Left ventricle myocardium inferior (tissue), 1 donor: ENCODE measurements at places on chromosomes 4 and X.

- no peak for DNase-seq
These were observed 41.9 kb upstream of the GAB1 start for GRCh38 chr4:143294710-143295275.

DNA sequence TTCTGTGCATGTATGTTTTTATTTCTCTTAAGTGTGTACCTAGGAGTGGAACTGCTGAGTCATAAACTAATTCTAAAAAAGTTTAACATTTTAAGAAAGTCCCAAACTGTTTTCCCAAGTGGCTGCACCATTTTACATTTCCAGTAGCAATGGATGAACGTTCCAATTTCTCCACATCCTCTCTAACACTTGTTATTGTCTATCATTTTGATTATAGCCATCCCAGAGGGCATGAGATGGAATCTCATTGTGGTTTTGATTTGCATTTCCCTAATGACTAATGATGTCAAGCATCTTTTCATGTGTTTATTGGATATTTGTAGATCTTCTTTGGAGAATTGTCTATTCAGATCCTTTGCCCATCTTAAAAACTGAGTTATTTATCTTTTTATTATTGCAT, 82.5 kb downstream of the PPEF1 start:
- DNase-seq: no peak

- no peak for DNase-seq
These were observed 145.9 kb downstream of the MID1 start for GRCh38 chrX:10474510-10474909.

- DNase-seq: no peak
These were observed 3.1 kb upstream of the CENPE start for GRCh38 chr4:103201253-103201652.

DNA sequence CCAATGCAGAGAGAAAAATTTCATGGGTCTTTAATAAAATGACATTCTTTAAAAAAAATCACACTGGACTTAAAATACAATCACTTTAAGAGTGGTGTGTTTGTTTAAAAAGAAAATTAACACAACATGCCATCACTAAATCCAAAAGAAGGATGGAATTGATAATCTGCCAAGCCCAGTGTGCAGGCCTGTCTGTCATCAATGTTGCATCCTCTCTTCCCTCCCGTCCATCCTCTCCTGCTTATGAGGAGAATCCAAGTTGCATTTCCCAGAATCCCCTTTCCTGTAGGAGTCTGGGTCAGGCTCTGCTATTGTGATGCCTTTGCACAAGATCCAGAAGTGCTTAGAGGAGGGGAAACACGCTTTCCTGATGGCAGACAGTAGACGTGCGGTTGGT, 169.4 kb downstream of the MID1 start:
- DNase-seq: no peak

GRCh38 chrX:8627796-8628195, 104.1 kb downstream of the ANOS1 start:
- DNase-seq: no peak

- DNase-seq: no peak
These were observed 14.7 kb upstream of the GSX2 start for GRCh38 chr4:54085284-54085683.

DNA sequence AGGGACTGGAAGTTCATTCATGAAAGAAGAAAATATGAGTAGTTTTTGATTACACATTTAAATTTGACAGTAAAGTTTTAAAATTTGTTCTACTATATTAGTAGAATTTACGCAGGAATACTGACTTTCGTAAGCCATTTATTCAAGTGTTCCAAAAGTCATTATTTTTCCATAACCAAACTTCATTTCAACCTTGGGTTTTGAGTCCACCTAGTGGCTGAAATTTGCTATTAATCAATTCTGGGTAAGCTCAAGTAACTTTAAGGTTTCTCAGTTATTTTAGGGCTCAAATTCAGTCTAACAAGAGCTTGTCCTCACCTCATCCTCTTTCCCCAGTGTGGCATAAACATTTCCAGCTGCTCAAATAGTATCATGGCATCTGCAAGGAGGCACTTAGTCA, 175.4 kb downstream of the SH3BGRL start:
- DNase-seq: no peak

GRCh38 chr4:155696226-155696625, 29.6 kb downstream of the GUCY1A1 start:
- DNase-seq: no peak

DNA sequence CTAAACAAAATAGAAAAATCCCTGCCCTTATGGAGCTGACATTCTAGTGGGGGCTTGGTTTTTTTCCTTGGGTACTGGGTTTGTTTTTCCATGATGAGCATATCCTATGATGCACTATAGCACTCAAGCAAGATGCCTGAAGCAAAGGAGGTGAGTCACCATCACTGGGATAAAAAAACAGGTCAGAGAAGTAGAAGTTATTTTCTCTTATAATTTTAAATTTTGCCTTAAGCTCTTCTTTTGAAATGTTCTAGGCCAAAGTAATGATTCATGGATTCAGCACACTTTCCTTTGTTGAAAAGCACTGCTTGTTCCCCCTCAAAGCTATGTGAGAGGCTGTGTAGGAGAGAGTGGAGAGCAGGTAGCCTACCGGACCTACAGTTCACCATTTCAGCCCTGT, 15.2 kb upstream of the CXCL2 start:
- DNase-seq: no peak

- no peak for DNase-seq
These were observed 27.1 kb upstream of the SCRG1 start for GRCh38 chr4:173426064-173426463.

DNA sequence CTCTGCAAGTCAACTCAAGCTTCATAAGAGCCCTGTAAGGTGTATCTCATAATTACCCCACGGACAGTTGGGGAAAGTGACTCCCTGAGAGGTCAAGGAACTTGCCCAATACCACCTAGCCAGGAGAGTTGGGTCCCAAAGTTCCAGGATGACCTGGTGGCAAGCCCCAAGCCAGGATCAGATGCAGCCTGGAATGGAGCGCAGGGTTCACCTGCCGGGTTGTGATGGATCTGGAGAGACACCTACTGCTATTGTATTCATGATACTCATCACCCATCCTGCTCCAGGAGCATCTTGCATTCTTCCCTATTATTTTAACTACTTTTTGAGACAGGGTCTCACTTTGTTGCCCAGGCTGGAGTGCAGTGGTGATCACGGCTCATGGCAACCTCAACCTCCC, 36.1 kb downstream of the ZBTB49 start:
- DNase-seq: no peak

DNA sequence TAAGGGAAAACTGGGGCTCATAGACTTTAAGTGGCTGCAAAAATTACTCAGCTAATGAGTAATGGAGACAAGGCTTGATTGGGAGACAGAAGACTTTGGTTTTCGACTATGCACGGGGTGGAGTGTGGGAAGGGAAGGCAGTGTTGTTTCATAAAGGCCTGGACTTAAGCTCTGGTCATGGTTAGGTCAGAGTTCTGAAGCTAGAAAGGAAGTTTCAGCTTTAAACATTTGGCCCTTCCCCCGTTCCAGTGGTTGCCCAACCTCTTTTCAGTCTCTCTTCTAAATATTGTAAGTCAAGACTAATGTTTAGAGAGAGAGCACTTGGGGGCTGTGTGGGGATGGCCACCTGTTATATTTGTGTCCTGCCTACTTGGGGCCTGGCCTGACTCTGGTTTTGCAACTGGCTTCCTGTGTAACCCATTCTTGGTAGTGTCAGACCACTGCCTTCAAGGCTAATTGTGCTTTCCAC, 21.0 kb downstream of the MSN start:
- no peak for DNase-seq

DNA sequence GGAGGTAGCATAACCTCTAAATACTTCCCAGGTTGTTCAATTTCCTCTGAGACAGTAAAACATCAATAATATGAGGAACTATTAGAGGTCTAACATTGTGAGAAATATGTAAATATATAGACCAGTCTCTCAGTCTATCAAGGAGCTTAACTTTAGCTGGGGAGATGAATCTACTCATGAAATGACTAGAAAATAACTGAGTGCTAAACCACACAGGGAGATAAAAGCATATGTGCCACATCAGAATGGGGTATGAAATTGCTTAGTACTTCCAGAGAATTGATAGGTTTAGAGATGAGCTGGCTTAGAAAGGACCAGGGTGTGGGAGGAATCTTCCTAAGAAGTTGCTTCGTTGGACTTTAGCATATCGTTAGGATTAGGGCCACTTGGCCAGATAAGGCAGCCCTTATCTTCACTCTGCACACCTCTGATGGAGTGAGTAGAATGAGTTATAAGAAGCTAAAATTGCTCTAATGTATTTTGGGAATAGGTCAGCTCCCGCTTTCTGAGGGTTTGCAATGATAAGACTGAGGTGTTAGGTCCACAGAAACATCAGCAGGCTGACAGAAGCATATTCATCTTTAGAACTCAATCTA, 299.2 kb downstream of the UNC5C start:
- no peak for DNase-seq

- DNase-seq: no peak
These were observed 161.4 kb upstream of the PACRGL start for GRCh38 chr4:20538905-20539304.

GRCh38 chr4:10239982-10240654, 123.5 kb upstream of the WDR1 start:
- no peak for DNase-seq

DNA sequence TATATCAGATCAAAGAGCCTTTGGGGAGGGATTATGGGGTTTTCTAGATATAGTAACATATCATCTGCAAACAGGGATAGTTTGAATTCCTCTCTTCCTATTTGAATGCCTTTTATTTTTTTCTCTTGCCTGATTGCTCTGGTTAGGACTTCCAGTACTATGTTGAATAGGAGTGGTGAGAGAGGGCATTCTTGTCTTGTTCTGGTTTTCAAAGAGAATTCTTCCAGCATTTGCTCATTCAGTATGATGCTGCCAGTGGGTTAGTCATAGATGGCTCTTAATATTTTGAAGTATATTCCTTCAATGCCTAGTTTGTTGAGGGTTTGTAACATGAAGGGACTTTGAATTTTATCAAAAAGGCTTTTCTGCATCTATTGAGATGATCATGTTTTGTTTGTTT, 25.6 kb upstream of the ABCB7 start:
- DNase-seq: no peak

GRCh38 chr4:184756399-184756798, 22.5 kb upstream of the CENPU start:
- DNase-seq: no peak

DNA sequence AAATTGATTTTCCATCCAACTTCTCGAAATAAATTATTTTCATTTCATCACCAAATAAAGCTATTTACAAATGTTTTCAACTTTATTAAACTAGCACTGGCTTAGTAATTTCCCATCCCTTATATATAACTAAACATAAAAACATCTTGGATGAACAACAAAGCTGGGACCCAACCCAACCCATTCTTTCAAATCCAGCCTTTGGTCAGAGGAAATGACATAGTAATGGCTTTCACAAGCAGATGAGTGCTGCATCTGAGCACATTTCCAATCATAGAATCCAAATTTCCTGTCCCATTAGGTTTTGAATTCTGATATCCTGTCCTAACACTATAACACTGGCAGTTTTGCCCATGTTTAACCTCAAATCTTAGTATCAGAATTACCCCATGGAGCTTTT, 7.9 kb upstream of the EMCN start:
- DNase-seq: no peak

DNA sequence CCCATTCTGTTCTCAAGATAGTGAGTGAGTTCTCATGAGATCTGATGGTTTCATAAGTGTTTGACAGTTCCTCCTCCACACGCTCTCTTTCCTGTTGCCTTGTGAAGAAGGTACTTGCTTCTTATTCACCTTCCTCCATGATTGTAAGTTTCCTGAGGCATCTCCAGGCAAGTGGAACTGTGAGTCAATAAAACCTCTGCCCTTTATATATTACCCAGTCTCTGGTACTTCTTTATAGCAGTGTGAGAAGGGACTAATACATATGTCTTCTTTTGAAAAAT, 58.4 kb downstream of the CFAP299 start:
- no peak for DNase-seq

DNA sequence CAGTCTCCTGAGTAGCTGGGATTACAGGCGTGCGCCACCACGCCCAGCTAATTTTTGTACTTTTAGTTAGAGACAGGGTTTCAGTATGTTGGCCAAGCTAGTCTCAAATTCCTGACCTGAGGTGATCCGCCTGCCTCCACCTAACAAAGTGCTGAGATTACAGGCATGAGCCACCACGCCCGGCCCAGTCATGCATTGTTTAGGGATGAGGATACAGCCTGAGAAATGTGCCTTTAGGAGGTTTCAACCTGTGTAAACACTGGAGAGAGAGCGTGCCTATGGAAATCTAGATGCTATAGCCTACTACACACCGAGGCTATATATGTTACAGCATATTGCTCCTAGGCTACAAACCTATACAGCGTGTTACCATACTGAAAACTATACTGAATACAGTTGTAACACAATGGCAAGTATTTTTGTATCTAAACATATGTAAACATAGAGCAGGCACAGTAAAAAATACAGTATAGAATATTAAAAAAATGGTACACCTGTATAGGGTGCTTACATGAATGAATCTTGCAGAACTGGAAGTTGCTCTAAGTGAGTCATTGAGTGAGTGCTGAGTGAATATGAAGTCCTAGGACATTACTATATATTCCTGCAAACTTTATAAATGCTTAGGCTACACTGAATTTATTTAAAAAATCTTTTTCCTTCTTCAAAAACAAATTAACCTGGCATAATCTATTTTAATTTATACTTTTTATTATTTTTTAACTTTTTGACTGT, 588.2 kb upstream of the ADGRL3 start:
- no peak for DNase-seq

GRCh38 chr4:110950731-110951130, 327.9 kb upstream of the PITX2 start:
- DNase-seq: no peak

GRCh38 chr4:89105726-89106125, 5.6 kb upstream of the TIGD2 start:
- DNase-seq: no peak

DNA sequence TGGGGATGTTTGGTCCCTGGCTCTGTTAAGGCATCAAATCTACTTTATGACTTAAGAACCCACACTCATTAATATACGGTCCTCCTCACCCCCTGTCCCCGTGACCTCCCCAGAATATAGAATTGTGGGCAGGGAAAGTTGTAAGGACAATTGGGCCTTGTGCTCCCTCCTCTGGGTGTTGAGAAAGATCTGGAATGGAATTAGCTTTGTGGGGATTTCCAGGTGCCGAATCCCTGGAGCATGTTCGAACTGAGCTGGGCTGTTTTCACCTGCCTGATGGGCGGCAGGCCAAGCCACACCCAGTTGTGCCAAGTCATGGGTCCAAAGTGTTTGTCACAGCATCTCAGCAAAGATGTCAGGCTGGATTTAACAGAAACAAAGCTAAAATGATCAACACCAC, 349.3 kb upstream of the KLF3 start:
- no peak for DNase-seq

DNA sequence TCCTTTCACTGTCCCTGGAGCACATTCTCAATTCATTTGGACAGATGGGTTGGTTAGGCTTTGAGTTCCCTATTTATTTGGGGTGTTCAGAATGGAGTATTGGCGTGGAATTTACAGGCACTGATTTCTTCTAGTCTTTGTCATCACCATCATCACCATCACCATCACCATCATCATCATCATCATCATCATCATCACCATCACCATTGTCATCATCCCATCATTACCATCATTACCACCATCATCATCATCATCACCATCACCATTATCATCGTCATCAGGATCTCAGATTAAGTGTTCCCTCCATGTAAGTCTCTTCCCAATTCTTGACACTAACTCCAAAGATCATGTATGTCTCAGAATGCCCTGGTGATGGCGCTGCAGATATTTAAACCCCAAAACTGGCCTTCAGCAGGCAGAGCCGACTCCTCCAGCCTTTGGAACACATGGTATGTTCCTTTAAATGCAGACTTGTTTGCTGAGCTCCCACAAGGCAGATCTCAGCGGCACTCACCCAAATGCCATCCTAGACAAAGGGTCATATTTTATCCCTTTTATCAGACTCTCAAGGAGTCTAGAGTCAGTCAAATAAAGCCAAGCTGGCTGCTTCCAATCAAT, 19.8 kb upstream of the FAM9A start:
- DNase-seq: no peak
